ENCODE measurements at places on chromosomes 16 and 17.

DNA sequence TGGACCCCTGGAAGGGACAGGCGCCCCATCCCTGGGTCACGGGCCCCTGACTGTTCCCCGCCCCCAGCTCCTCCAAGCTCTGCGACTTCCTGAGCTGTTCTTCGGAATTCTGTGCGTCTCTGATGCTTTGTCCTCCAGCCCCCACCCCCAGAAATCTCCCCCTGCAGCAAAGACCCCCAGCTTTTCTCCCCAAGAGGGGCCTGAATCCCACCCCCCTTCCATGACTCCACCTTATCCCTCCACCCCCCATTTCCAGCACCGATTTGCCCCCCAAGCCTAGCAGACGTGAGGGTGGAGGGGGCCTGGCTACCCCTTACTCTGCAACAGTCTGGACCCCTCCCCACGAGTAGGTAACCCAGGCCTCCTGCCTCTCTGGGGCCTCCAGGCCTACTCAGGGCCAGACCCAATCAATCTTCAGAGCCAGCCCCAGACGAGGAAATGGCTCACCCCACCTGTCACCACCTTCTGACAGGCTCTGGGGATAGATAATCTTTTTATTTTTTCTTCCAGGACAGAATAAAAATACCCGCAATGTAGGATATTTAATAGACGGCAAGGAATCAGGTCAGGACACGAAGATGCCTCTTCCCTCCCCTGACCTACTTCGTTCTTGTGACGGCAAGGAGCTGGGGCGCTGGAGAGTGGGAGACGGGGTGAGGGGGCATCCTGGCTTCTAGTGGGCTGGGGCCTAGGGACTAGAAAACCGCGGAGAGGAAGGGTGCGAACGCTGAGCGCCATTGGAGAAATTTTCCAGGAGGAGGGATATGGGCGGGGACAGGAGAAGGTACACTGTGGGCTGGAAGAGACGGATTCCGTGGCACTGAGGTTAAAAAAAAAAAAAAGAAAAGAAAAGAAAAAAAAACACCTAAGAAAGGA lies 744 bp upstream of the PLXDC1 start:
- DNase-seq: no peak

- DNase-seq: no peak
Observed at GRCh38 chr16:84137769-84138357, 7.1 kb downstream of the HSDL1 start.

- no peak for DNase-seq
Observed at GRCh38 chr17:2030779-2031163, 818 bp downstream of the DPH1 start.

- no peak for DNase-seq
Observed at GRCh38 chr17:550463-551180, 164.0 kb downstream of the VPS53 start.

GRCh38 chr17:50865060-50865867 lies 890 bp downstream of the TOB1 start:
- peak; percentile 64 for DNase-seq

DNA sequence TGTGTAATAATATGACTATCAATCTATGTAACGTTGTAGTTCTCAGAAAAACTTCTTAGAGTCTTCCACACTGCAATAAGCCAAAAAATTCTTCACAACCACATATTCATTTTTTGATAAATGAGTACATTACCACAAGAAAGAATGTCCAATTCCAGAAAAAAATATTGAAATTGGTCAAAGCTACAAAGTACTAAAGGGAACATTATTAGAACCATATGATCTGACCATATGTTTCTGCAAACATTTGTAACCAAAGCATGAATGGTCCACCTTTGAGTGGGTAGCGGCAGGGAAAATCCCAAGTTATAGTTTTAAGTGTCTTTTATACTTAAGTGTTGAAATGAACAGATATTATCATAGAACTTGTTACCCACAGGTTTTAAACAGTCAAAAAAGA lies 71.7 kb upstream of the NACA2 start:
- DNase-seq: no peak

GRCh38 chr17:30788918-30789317 lies 35.6 kb downstream of the CRLF3 start:
- DNase-seq: no peak

DNA sequence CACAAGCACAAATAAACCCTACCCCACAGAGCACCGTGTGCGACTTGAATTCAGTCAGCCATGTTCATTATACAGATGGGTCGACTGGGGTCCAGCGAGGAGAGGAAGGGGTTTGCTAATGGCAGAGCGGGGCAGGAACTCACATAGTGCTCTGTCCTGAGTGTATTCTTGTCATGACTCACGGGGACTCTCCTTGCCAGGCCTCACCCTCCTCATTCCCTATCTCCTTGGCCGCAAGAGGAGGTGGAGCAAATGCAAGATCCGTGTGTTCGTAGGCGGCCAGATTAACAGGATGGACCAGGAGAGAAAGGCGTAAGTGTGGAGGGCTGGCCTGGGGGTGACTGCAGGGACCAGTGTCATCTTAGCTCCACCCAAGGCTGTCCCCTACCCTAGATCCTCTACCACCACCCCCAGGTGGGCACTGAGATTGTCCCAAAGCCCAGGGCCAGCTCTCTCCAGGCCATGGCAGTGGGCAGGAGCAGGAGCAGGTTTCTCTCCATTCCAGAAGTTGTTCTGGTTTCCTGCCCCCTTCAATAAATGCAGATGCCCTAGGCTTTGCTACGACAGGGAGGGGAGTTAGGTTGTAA lies 29.4 kb downstream of the SLC12A3 start:
- DNase-seq: no peak

DNA sequence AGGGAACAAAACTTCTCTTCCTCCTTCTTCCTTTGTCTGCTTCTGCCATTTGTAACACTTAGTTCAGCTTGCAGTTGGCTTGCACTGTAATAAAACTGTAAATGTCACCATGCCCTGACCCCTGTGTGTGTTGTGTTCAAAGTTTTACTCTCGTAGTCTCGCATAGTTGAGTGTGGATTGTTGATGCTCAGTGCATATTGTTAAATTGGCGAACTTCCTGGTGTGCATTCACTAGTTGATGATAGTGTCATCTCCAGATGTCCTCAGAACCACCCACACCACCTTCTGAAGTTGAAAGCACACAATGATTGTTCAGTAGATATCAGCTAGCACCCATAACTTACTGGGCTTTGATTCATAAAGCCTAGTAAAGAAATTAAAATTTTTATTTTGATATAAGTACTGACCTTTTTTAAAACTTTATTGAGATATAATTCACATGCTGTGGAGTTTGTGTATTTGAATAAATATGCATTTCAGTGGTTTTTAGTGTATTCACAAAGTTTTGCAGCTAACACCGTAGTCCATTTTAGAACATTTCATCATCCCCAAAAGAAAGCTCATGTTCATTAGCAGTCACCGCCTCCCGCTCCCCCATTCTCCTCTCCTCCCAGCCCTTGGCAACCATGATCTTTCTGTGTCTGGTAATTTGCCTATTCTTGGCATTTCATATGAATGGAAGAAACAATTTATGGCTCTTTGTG lies 25.0 kb downstream of the USP10 start:
- no peak for DNase-seq

DNA sequence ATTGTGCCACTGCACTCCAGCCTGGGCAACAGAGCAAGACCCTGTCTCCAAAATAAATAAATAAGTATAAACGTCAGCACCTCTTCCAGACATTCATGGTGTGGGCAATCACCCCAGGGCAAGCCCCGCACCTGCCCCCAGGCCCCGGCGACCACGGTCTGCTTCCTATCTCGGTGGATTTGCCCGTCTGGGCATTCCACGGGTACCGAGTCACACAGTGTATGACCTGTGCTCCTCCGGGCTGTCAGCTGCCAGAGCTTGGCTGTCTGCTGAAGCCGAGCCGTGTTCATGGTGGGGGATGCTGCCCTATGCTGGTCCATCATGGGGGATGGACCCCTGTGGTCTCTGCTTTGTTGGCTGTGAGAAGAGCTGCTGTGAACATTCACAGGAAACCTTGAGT lies 15.4 kb downstream of the CYBC1 start:
- DNase-seq: no peak

DNA sequence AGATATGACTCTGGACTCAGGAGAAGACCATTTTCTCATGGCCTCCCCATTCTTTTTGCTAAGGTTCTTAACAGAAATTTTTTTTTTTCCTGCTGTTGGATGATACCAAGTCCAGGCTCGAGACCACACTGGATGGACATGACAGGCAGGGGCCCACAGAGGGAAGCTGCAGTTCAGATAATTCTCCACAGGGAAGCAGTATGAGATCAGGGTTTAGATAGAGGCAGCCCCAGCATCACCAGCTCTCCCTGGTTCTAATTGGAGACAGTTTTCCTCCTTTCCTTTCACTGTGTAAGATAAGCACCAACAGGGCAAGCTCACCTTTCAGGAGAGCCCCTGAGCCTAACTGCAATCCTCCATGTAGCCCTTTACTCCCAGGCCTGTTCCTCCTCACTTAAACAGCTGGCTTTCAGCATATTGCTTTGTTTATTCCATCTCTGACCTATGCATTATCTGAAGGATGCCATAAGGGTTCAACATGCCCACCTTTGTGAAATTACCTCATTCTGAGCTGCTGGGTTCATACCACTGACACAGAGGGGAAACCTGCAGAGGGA lies 108.1 kb downstream of the SNX11 start:
- DNase-seq: peak; percentile 17

GRCh38 chr17:68103148-68103547 lies 67.6 kb downstream of the KPNA2 start:
- no peak for DNase-seq

- peak; percentile 84 for DNase-seq
Observed at GRCh38 chr17:38730526-38731379, 612 bp downstream of the CISD3 start.

- DNase-seq: no peak
Observed at GRCh38 chr17:38577244-38577643, 28.5 kb downstream of the SRCIN1 start.

- no peak for DNase-seq
Observed at GRCh38 chr16:73237601-73238000, 189.7 kb upstream of the ZFHX3 start.

DNA sequence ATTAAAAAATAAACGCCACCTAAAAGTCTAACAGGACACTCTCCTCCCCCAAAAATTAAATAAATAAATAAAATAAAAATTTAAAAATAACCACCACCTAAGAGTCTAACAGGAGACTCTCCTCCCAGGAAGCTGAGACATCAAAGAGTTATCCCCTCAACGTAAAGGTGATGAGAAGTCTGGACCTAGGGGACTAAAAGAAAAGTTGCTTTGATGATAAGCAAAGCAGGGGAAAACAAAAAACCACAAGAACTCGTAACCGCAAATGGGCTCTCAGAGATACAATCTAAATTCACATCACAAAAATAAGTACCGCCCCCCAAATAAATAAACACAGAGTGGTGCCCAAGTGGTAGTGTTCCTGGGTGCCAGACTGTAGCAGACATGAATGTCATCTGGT lies 412.2 kb downstream of the ZFHX3 start:
- no peak for DNase-seq

- DNase-seq: peak; percentile 51
Observed at GRCh38 chr16:1182950-1183907, 30.3 kb downstream of the CACNA1H start.

All from RPMI8226 (cell line).